ENCODE measurements at places on chromosomes 11 and 22. TPM values are rescaled to one million over a fixed set of nuclear protein-coding genes. Genes with fewer than 3 reads are reported as not detected.

Gene CDC45
- polyA plus RNA-seq = 11.2 TPM

Gene DGCR6
- polyA plus RNA-seq = 44.8 TPM

Gene APOL4
- polyA plus RNA-seq = not detected

DNA sequence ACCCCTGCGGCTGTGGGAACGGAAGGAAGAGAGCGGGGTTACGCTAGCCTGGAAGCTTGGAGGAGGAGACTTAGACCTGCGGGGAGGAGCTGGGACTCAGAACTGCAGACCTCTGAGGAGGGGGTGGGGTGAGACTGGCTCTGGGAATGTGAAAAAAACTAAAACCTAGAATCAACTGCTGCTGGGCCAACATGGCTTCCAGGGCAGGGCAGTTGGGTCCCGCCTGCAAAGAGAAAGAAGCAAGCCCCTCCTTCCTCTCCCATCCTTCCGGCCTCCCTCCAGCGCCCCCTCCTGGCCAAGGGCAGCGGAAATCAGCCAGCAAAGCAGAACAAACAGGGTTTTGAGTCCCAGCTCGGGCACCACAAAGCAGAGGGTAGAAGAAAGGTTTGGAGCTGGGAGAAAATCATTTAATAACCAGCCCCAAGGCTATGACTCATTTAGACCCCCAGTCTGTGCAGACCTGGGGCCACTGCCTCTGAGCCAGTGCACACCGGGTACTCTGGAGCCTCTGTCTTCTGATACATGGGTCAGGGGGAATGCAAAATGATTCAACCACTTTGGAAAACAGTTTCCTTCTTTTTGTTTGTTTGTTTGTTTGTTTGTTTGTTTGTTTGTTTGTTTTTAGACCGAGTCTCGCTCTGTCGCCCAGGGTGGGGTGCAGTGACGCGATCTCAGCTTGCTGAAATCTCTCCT is 7.3 kb upstream of the NCF4 start:
- peak; percentile 51 for DNase-seq

Gene CYTH4
- polyA plus RNA-seq = not detected

- no peak for DNase-seq
Observed at GRCh38 chr22:23103199-23103954, 33.1 kb downstream of the GNAZ start.

- DNase-seq = peak; percentile 58
Observed at GRCh38 chr11:129853518-129854231, 38.0 kb downstream of the TMEM45B start.

Gene L3MBTL2
- polyA plus RNA-seq = 25.5 TPM

- no peak for DNase-seq
Observed at GRCh38 chr11:127066401-127067090, 66.0 kb upstream of the KIRREL3 start.

Gene SLC5A4
- not detected for polyA plus RNA-seq

- DNase-seq = peak; percentile 77
Observed at GRCh38 chr11:19633276-19633675, 79.4 kb upstream of the NAV2 start.

GRCh38 chr11:46696212-46696558 is 4.2 kb downstream of the ARHGAP1 start:
- no peak for DNase-seq

Gene CENATAC
- polyA plus RNA-seq = 25.2 TPM

Gene KCNQ1OT1
- polyA plus RNA-seq = 3.1 TPM

Gene GAS2
- polyA plus RNA-seq = 6.2 TPM

DNA sequence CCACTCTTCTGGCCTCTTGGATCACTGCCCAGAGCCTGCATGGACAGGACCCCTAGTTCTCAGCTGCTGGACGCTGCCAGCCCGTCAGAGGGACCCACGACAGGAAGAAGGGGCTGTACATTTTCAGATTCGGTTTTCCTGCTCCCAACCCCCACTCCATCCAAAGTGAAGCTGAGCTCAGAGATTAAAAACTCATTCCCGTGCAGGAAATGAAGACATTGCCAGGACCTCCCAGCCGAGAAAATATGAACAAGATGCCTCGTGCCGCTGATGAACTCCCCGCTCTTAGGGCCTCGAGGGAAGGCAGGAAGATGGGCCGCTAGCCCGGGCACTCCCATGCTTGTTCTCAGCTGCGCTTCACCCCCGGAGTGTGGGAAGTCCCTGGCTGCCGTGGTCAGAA is 36.1 kb downstream of the RPUSD4 start:
- peak; percentile 77 for DNase-seq

Gene POU2AF3
- polyA plus RNA-seq = 0.83 TPM

DNA sequence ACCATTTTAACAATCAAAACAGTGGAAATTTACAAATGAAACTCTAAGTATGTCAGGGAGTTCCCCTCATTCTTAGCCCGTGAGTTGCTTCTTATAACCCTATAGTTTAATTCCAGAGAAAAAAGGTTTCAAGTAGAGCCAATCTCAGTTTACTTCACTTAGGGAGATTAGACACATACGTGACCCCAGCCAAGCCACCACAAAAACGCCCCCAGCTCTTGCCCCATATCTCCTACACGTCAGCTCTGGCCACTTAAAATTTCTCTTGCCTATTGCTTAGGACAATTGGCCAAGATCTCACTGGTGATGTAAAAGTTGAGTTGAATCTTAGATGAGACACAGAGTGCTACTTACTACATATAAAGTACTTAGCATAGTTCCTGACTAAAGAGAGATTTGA is 166.4 kb downstream of the ETS1 start:
- no peak for DNase-seq

- no peak for DNase-seq
Observed at GRCh38 chr11:69210310-69211035, 54.7 kb downstream of the SMIM38 start.

GRCh38 chr11:16817351-16817750 is 78.9 kb downstream of the C11orf58 start:
- no peak for DNase-seq

DNA sequence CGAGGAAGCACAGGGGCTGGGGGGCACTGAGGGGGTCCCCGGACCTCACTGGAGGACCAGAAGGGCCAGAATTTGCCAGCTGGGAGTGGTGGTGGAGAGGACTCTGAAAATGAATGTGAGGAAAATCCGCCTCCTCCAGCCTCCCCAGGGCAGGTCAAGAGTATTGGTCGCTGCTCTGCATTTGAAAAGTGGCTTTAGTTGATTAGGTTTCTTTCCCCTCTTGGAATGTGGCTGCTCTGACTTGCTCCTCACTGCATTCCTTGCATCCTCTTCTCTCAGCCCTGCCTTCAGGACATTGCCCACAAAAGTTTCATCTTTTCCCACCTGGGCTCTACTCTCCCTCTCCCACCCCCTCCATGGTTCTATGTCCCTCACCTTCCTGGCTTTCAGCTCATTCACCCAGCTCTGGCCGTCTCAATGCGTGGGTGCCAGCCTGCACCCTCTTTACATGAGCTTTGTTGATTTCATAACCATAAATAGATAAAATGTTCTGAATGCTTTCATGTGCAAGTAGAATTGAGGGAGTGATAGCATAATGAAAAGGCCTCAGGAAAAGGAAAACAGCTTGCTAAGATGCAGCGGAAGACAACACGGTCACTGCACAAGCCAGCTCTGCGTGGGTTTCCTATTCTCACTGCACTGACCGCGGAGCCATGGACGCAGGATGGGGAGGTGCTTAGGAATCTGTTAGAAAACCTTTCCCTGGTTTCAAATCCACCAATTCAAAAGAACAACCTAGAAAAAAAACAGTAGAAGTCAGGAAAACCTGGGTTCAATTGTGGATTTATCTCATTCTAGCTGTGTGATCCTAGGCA is 6.5 kb upstream of the NPAS4 start:
- no peak for DNase-seq

- DNase-seq = no peak
Observed at GRCh38 chr11:60348116-60348515, 21.1 kb downstream of the MS4A6E start.

GRCh38 chr11:47125083-47125482 is 51.6 kb downstream of the ARFGAP2 start:
- DNase-seq = no peak

DNA sequence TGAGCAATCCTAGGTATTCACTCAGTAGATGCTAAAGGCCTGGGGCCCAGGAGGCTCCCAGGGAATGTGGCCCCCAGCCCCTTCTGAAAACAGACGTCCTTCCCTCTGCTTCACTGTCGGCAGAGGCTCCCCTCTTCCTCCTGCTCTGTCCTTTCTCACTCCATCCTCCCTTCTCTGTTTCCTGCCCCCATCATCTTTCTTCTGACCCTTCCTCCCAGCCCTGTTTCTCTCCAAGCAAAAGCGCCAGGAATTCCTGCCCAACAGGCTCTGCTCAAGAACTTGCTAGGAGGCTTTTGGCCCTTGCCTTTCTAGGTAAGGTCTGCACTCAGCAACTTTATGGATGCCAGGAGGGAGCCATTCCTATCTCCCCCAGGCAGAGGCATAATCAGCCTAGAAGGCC is 300.5 kb downstream of the NTM start:
- no peak for DNase-seq

Gene MMP10
- polyA plus RNA-seq = not detected

GRCh38 chr11:57426439-57426928 is 437 bp downstream of the SLC43A3 start:
- DNase-seq = no peak

Gene DEAF1
- 124 TPM for polyA plus RNA-seq

DNA sequence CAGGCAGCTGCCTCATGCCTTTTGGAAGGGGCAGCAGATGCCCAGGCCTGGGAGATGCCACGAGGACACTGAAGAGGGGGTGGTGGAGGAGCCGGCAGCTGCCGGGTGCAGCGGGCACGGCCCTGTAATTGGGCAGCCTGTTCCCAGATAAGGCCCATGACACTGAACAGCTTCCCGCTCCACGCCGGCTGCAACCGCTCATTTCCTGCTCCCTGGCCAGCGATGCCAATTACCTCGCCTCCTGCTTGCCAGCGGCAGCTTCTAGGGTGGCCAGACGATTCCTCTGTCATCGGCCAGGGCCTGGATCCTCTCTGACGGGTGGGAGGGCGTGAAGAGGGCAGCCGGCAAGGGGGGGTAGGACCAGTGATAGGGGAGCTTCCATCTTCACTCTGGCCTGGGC is 22.8 kb downstream of the FLRT1 start:
- DNase-seq = peak; percentile 20

- no peak for DNase-seq
Observed at GRCh38 chr11:29163231-29163630, 853.6 kb downstream of the KCNA4 start.

DNA sequence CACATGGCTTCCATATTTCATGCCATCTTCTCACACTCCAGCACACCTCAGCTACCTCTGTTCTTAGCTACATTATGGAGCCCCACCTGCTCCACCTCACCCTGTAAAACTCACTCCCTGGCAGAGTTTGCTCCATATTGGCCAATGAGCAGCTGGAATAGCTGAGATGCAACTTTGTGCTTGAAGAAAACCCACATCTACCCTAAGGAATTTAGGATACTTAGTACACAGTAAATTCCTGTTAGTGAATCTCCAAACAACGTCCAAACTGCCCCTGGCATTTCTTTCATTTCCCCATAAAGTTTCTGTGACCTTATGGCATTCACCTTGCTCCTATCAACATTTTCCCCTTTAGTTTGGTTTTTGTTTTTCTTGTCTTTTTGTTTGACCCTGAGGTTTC is 2.2 kb upstream of the VWCE start:
- no peak for DNase-seq

Data from cardiac muscle cell (in vitro differentiated cells and primary cell).